ENCODE measurements at places on chromosomes 12 and 14.

DNA sequence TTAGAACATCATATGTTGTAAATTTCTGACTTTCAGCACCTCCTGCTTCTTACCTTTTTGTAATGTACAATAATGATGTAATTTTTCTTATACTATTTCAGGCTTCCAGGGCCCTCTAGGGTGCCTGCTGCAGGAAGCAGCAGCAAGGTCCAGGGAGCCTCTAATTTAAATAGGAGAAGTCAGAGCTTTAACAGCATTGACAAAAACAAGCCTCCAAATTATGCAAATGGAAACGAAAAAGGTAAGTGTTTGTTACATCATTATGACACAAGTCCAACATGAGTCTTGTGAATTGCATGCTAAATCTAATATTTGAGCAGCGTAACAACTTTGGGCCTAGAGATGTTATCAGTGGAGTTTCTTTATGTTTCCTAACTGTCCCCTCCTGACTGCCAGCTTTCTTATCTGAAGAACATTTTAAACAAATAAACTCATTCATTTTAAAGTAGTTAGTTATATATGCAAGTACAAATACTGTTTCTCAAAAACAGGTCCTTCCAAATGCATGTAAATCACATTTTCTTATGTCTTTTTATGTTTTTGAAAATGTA lies 167.6 kb downstream of the NAV3 start:
- H3K36me3 ChIP-seq = no peaks in the 10 kb centered on the region
- no peak overlapping the region for H3K4me3 ChIP-seq
- no peak overlapping the region for H3K27ac ChIP-seq
- H3K27me3 ChIP-seq = no peaks in the 10 kb centered on the region
- H3K4me1 ChIP-seq = no peaks in the 10 kb centered on the region
- DNase-seq = no peak

- no peaks in the 10 kb centered on the region for H3K27me3 ChIP-seq
- H3K4me3 ChIP-seq = no peak overlapping the region
- no peak overlapping the region for H3K27ac ChIP-seq
- no peaks in the 10 kb centered on the region for H3K36me3 ChIP-seq
- DNase-seq = no peak
Measured at GRCh38 chr14:86672080-86672479, 1142.1 kb downstream of the FLRT2 start.

GRCh38 chr12:54723379-54724256 lies 75.5 kb upstream of the DCD start:
- no peak overlapping the region for H3K27ac ChIP-seq
- H3K27me3 ChIP-seq = no peaks in the 10 kb centered on the region
- H3K4me1 ChIP-seq = no peaks in the 10 kb centered on the region
- DNase-seq = no peak
- H3K36me3 ChIP-seq = no peaks in the 10 kb centered on the region

- no peaks in the 10 kb centered on the region for H3K27me3 ChIP-seq
- no peak for DNase-seq
- H3K36me3 ChIP-seq = no peaks in the 10 kb centered on the region
- H3K4me1 ChIP-seq = no peaks in the 10 kb centered on the region
Measured at GRCh38 chr14:80084196-80084595, 127.1 kb downstream of the DIO2 start.

GRCh38 chr12:2673966-2674810 lies 120.6 kb upstream of the FKBP4 start:
- peaks cover 3% of the 10 kb centered on the region for H3K4me1 ChIP-seq
- H3K4me3 ChIP-seq = no peak overlapping the region
- no peak overlapping the region for H3K27ac ChIP-seq
- no peak for DNase-seq

GRCh38 chr12:7019043-7019569 lies 830 bp upstream of the LPCAT3 start:
- H3K36me3 ChIP-seq = peaks cover 16% of the 10 kb centered on the region
- H3K27me3 ChIP-seq = no peaks in the 10 kb centered on the region
- H3K4me3 ChIP-seq = no peak overlapping the region
- H3K27ac ChIP-seq = peak overlapping the region; percentile 97
- no peak for DNase-seq
- peaks cover 11% of the 10 kb centered on the region for H3K4me1 ChIP-seq

DNA sequence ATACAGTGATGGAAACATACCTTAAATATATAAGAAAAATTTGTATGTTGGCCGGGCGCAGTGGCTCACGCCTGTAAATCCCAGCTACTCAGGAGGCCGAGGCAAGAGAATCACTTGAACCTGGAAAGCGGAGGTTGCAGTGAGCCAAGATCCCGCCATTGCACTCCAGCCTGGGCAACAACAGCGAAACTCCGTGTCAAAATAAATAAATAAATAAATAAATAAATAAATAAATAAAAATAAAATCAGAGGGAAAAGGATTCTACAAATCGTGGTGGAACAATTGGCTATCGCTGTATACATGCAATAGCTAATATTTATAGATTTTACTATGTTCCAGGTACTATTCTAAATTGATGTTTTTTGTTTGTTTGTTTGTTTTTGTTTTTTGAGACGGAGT lies 1.7 kb upstream of the ATF7 start:
- peaks cover 6% of the 10 kb centered on the region for H3K4me1 ChIP-seq
- H3K27ac ChIP-seq = no peak overlapping the region
- H3K36me3 ChIP-seq = no peaks in the 10 kb centered on the region
- no peaks in the 10 kb centered on the region for H3K27me3 ChIP-seq

- H3K4me3 ChIP-seq = no peak overlapping the region
- DNase-seq = no peak
- no peaks in the 10 kb centered on the region for H3K27me3 ChIP-seq
- peaks cover 9% of the 10 kb centered on the region for H3K4me1 ChIP-seq
- H3K36me3 ChIP-seq = no peaks in the 10 kb centered on the region
Measured at GRCh38 chr14:30500222-30500621, 58.7 kb upstream of the G2E3 start.

DNA sequence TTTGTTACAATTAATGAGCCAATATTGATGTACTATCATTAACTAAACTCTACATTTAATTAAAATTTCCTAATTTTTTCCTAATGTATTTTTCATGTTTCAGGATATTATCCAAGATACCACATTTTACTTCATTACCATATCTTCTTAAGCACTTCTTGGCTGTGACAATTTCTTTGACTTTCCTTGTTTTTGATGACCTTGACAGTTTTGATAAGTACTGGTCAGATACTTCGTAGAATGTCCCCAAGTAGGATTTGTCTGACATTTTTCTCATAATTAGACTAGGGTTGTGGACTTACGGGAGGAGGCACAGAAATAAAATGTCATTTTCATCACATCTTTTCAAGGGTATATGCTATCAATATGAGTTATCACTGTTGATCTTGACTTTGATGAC lies 700.9 kb downstream of the BCL11B start:
- no peaks in the 10 kb centered on the region for H3K27me3 ChIP-seq
- DNase-seq = no peak
- no peaks in the 10 kb centered on the region for H3K4me1 ChIP-seq
- no peak overlapping the region for H3K4me3 ChIP-seq

- peaks cover 20% of the 10 kb centered on the region for H3K4me1 ChIP-seq
- no peak overlapping the region for H3K4me3 ChIP-seq
- DNase-seq = no peak
- no peak overlapping the region for H3K27ac ChIP-seq
- H3K36me3 ChIP-seq = no peaks in the 10 kb centered on the region
Measured at GRCh38 chr14:33930439-33930838, 20.4 kb downstream of the EGLN3 start.

GRCh38 chr12:57739914-57740538 lies 1.5 kb upstream of the AGAP2 start:
- H3K27me3 ChIP-seq = peaks cover 3% of the 10 kb centered on the region
- no peak overlapping the region for H3K27ac ChIP-seq
- no peaks in the 10 kb centered on the region for H3K36me3 ChIP-seq

DNA sequence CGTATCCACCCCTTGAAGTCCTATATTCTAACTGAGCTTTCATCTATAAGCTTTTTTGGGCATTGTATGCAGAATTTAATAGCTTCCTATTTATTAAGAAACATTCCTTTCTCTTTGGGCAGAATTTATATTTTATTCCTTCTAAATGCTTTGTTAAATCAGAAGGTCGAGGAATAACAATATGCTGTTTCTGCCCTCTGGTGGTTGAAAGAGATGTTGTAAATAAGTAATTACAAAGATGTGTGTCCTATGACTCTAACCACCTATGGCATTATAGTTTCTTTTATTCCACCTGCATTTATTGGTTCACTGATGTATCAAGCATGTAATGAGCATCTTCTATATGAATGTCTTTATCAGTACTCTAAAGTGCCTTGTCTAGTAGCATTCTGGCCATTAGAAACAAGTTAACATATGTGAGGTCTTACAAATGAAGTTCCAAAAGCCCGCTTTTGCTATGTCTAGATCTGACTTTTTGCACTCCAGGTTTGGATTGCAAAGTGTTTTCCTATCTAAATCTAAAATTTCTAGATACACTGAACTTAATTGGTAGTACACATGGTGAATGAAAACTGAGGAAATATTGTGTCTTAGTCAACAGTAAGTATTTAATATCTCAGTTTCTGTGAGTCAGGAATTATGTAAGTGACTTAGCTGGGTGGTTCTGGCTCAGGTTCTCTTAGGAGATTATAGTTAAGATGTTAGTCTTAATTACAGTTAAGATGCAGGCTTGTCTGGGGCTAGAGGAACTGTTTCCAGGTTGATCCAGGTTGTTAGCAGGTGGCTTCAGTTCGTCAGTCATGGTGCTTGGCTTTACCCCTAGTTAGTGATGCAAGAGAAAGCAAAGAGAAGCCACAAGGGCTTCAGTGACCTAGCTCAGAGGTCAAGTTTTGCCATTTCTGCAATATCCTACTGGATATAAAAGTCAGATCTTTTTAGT lies 57.5 kb downstream of the PLEKHA5 start:
- no peaks in the 10 kb centered on the region for H3K36me3 ChIP-seq
- peaks cover 4% of the 10 kb centered on the region for H3K4me1 ChIP-seq
- peak; percentile 15 for DNase-seq
- no peak overlapping the region for H3K4me3 ChIP-seq

DNA sequence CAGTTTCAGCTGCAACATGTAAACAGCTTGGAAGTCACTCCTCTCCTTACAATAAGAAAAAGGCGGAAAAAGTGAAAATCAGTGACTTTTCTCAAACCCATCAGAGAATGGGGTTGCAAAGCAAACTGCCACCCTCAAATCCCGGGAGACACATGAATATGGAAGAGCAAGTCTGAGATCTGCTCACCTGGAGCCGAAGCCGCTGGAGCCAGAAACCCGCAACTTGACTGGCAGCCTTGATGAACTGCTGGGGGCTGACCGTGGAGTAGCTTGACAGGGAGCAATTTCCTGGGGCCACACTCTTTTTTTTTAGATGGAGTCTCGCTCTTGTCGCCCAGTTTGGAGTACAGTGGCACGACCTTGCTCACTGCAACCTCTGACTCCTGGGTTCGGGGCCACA lies 208.2 kb downstream of the KIF26A start:
- peaks cover 12% of the 10 kb centered on the region for H3K4me1 ChIP-seq
- no peaks in the 10 kb centered on the region for H3K27me3 ChIP-seq
- no peaks in the 10 kb centered on the region for H3K36me3 ChIP-seq
- DNase-seq = no peak
- H3K27ac ChIP-seq = no peak overlapping the region
- H3K4me3 ChIP-seq = no peak overlapping the region

DNA sequence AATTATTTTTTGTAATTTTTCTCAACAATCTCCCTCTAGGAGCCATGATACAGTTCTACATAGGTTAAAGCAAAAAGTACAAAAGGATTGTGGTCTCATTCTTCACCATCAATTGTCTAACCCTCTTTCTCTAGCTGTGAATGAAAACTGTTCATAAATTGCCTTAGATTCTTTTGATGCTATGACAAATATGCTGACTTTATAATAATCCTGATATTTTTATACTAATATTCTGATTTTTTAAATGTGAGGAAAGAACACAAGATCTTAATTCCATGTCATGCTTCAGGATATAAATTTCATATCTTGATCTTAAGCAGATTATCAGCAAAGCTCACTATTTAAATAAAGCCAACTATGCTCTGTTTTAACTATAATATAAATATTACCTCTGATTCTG lies 75.4 kb downstream of the KIF21A start:
- DNase-seq = no peak
- no peak overlapping the region for H3K4me3 ChIP-seq
- peaks cover 77% of the 10 kb centered on the region for H3K36me3 ChIP-seq
- H3K4me1 ChIP-seq = no peaks in the 10 kb centered on the region
- no peaks in the 10 kb centered on the region for H3K27me3 ChIP-seq

- H3K36me3 ChIP-seq = no peaks in the 10 kb centered on the region
- H3K4me1 ChIP-seq = peaks cover 49% of the 10 kb centered on the region
- H3K27ac ChIP-seq = no peak overlapping the region
- DNase-seq = no peak
- H3K27me3 ChIP-seq = no peaks in the 10 kb centered on the region
Measured at GRCh38 chr14:93744176-93744575, 44.1 kb downstream of the PRIMA1 start.

- no peaks in the 10 kb centered on the region for H3K27me3 ChIP-seq
- H3K36me3 ChIP-seq = no peaks in the 10 kb centered on the region
- H3K4me1 ChIP-seq = peaks cover 6% of the 10 kb centered on the region
- DNase-seq = no peak
- no peak overlapping the region for H3K4me3 ChIP-seq
Measured at GRCh38 chr12:21989819-21990412, 48.7 kb upstream of the ABCC9 start.

GRCh38 chr14:50943943-50944646 lies at the start of gene PYGL:
Gene PYGL (minus strand): TSS chr14:50944483. CDS start chr14:50944403, 80 bp downstream.
- H3K27me3 ChIP-seq = no peaks in the 10 kb centered on the region
- H3K4me1 ChIP-seq = peaks cover 2% of the 10 kb centered on the region
- peak within 1 kb of the TSS; percentile 70 for H3K4me3 ChIP-seq
- DNase-seq = peak; percentile 65
- no peaks in the 10 kb centered on the region for H3K36me3 ChIP-seq
- peak within 1 kb of the TSS; percentile 64 for H3K27ac ChIP-seq
